HFFc6 (cell line): ENCODE measurements at places on chromosomes 2 and 18.

DNA sequence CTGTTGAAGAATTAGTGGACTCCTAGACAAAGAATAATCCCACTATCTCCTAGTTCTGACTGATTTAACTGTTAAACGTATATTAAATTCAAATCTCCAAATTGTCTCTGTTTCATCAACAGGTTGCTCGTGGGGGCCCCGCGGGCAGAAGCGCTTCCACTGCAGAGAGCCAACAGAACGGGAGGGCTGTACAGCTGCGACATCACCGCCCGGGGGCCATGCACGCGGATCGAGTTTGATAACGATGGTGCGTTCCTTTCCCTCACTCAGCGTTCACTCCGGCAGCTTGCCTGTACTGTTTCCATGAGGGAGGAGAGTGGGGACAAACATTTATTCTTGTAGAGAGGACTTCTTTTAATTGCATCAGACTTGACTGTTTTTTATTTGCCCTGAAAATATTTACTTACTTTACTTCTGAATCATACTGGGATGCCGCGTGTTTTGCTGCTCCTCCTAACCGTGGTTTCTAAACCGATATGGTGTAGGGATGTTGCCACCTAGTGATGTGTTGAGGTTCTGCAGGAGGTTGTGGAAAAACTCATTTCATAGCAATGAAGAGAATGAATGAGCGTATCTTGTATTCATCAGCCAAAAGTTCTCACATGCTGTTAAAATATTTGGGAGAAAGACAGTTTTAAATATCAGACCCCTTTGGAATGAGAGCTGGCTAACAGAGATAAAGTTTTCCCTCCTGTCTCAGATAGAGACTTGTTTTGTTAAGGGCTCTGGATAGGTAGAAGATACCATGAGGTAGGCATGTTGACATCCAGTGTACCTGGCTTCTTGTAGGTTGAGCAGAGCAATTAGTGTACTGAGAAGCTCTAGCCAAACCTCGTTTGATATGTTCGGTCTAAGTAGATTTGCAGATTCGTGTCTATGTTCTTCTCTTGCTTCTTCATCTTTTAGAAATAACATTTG is 38.3 kb downstream of the ITGA6 start:
- peak; percentile 88 for DNase-seq

DNA sequence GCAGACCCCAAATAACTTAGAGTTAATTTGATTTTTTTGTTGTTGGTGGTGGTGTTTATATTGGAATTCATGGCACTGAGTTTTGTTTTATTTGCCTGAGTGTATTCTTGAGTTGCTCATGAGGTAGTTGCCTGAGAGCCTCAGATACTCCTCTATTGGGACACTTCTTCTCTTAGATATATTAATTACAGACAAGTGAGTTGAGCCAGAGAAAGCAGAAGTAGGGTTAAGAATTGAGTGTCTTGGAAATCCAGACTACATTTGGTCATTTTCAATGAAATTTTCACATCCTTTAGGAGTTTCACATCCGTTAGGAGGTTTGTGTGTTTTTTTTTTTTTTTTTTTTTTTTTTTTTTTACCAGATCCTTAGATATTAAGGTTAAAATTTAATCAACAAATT is 29.0 kb downstream of the FMNL2 start:
- no peak for DNase-seq

DNA sequence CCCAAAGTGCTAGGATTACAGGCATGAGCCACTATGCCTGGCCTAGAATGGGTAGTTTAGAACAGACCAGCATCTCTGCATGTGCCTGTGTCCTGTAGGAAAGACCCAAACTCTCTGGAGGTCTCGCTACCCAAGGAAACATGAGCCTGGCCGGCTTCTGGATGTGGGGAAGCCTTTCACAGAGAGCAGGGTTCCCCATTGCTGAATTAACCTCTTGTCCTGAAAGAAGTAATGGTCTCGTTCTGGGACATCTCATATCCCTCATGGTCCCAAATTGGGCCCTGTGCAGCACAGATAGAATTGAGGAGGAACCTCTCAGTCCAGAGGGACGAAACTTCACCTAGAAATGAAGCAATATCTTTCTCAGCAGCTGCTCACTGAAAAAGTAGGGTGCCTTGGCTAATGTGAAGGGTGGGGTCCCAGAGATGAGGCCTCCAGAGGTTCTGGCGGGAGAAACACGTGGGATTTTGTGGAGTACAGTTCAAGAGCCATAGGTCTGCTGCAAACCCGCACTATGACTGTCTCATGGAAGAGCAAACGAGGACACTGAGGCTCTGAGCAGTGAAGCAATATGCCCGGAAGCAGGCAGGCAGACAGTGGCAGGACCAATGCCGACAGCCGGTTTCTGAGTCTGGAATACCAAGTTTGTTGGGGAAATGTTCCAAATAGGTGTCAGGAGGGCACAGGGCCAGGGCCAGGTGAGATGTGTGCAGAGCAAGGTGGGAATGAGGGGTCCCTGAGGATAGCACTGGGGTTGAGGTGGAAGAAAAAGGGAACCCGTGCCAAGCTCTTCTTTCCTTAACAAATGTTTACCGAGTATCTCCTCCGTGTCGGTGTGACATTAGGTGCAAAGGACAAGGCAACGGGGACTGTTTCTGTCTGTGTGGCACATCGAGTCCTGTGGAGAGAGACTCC is 121.0 kb upstream of the TWIST2 start:
- no peak for DNase-seq

- DNase-seq, result peak; percentile 57
Observed at GRCh38 chr2:222859786-222860612, 837 bp upstream of the ACSL3 start.

DNA sequence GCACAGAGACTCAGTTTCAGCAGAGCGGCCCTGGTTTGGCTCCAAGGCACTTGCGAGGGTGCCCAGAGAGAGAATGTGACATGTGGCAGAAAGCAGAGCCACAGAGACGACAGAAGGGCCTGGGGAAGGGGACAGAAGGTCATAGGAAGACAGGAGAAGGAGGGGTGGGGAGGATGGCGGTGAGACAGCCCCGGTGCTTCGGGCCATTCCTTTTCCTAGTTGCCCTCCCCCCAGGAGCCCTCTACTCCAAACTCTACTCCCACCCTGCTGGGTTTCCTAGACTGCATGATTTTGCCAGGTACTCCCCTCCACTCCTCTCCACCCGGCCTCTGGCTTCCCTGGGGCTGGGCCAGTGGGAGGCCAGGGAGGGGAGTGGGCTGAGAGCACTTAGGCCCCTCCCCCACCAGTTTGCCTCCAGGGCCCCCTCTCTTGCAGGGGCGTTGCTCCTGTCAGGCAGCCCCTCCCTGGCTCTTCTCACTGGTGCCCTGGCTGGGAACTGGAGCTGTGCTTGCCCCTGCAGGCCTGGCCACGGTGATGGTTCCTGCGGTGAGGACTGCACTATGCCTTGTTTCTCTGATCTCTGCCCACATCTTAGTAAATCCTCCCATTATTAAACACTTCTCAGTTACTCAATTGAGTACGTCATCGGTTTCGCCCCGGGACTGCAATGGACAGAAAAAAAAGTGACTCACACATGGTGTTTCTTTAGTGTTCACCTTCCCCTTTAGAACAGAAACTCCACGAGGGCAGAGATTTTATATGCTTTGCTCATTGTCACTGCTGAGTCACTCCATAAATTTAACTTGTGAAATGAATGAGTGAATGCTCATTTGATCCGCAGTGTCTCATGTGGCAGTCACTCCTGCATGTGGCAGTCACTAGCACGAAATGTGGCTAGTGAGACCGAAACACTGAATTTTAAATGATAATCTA is 58.7 kb upstream of the SP3 start:
- DNase-seq, result peak; percentile 86

- DNase-seq, result no peak
Observed at GRCh38 chr2:224360801-224361251, 41.1 kb downstream of the FAM124B start.

GRCh38 chr2:196258407-196258806 is 87.0 kb upstream of the STK17B start:
- DNase-seq, result no peak
